Natural killer cell treated with Interleukin-12 subunit alpha and Interleukin-12 subunit beta and Interleukin-15 and Interleukin-18, amount 100 ng/mL, for 72 hours (primary cell): ENCODE measurements at places on chromosomes 12 and 14. TPM values are rescaled to one million over a fixed set of nuclear protein-coding genes. Genes with fewer than 3 reads are reported as not detected.

Gene PAPLN
- 0.17 TPM for total RNA-seq

Gene A2M
- 0.59 TPM for total RNA-seq

GRCh38 chr14:56005191-56006053 lies 112.8 kb upstream of the PELI2 start:
- no peak for DNase-seq

- DNase-seq = no peak
These were observed 42.5 kb upstream of the BMP4 start for GRCh38 chr14:53999061-53999488.

- DNase-seq = no peak
These were observed 5.3 kb downstream of the TTC8 start for GRCh38 chr14:88829685-88830302.

DNA sequence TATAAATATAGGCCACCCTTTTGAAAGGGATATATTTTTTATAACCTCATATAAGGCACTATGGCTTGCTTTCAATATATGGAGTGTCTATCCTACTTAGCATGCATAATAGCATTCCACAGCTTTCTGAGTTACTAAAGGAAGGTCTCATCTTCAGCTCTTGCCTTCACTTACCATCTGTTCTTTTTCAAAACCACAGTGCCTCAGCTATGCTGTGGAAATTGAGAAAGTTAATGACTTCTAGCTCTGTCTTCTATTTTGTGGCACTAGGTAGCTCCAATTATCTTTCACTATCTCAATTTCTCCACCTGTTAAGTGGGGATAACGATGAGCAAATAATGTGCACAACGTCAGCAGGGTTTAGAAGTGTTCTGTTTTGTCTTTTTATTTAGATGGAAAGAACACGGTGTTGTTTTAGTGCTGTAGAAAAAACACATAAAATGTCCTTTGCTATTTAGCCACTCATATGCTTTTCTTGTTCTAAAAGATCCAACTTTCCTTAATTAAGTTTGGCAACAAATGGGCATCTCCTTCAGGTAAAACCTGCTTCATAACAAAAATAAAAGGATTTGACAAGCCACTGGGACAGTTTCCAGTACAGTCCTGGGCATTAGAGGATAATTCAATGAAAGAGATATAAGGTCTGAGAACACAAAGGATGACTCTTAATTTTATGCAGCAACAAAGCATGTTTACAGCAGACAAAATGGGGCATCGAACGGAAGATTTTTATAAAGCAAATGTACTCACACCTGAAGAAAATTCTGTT lies 462.0 kb upstream of the SYT1 start:
- no peak for DNase-seq

GRCh38 chr12:105077435-105077834 lies 6.8 kb downstream of the ALDH1L2 start:
- no peak for DNase-seq

GRCh38 chr14:88901991-88902390 lies 77.5 kb downstream of the TTC8 start:
- no peak for DNase-seq

DNA sequence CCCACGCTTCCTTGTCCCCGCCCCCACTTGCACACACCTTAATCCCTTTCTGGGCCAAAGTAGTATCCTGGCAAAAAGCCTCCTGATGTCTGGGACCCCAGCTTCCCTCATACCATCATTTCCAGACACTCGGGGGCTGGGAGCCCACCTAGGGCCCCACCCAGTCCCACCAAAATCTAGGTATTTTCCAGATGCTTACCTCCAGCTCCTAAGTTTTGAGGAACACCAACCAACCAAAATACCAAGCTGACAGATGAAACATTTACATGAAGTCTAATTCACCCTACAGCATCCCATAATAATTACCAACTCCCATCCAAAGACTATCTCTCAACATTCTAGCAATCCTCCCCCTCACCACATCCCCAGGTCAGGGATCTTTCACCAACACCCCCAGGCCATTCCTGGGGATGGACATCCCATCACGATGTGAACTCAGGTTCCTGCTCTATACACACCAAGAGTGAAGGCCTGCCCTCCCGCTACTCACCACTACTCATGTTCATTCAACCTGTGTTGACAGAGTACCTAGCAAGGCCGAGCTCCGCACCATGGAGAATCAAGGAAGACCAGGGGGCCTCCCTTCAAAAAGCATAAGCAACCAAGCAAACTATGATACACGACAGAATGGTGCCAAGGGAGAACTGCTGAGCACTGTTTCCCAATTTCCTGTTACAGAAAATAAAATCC lies 1.6 kb upstream of the CHD4 start:
- no peak for DNase-seq
